Stimulated activated CD8-positive, alpha-beta memory T cell treated with anti-CD3 and anti-CD28 coated beads, Interleukin-4, amount 100 ng/mL, for 1 hour (primary cell): ENCODE measurements at places on chromosomes 1 and 21.

- no peak for DNase-seq
Measured at GRCh38 chr1:73886716-73887115, 311.3 kb downstream of the LRRIQ3 start.

DNA sequence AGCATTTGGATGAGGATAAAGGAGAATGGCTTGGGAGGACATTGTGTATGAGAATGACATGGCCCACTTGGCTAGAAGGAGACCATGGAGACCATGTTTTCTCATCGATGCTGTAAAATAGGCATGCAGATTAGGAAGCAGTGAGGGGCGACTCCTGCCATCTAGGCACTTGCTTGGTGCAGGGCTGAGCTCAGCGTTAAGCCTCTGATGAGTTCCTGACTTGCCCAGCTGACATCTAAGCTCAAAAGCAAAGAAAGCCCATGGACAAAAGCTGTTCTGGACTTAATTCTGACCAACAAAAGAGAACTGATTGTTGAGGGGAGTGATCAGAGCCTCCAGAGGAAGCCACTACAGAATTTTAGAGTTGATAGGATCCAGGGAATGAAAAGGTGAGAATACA, 74.5 kb downstream of the LRRN2 start:
- no peak for DNase-seq

GRCh38 chr1:32250893-32251716, at the start of gene LCK:
LCK (plus strand) TSS chr1:32251265; CDS start chr1:32274330, 23,065 bp downstream.
- no peak for DNase-seq

DNA sequence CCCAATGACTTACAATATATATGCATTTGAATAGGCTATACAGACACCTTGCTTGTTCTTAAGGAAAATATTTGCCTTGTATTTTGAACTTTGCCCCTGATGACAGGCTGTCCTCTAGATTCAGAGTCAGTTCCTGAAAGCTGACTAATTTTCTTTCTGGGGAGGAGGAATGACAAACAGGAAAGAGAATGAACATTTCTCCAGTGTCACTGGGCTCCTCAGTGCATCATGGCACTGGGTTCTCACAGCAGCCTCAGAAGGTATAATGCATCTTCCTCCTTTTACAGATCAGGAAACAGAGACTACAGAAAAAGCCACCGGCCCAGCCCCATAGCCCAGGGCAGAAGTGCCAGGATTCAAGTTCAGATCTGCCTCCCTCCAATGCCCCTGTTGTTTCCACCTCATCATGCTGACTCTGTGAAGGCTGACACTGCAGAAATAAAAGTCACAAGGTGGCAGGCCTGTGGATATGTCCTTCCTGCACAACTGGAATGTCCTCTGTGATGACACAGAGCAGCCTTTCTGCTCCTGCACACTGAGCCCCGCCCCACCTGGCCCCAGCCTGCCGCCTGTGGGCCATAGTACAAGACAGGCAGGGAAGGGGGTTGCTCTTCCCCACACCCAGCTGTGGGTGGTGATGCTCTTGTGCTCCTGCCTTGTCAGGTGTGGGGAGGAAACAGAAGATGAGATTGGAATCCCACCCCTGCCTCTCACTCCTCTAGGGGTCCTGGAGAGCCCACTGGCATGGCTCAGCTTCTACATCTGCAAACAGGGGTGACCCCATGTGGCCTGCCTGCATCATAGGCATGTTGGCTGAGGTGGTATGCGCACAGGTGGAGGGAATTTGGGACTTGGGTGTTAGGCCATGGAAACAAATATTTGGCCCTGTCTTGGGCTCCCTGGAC, 6.4 kb downstream of the TTC22 start:
- DNase-seq: no peak

- DNase-seq: no peak
Measured at GRCh38 chr1:226643177-226643576, 94.6 kb downstream of the STUM start.

- DNase-seq: no peak
Measured at GRCh38 chr1:248404024-248404423, 1.2 kb downstream of the OR2T1 start.

DNA sequence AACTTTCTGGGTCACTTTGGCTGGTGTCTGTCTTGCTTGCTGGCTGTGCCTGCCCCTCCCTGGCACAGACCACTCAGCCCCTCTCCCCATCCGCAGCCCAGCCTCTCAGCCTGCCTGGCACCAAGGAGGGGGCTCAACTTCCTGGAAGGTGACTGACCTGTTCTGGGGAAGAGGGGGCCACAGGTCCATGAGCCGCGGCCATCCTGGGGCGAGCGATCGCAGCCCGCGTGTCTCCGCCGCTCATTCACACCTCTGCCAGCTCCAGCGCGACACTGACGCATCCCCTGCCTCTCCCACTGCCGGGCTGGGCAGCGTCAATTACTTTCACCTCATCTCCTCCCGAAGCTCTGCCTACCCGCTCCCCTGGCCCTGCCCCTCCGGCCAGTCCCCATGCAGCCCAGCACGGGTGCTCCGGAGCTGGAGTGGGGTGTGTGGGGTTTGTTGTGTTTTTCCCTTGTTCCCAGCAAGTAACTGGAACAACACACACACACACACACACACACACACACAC, 14.3 kb downstream of the SLC6A9 start:
- DNase-seq: no peak
